ENCODE measurements at places on chromosomes 2 and 18.
A peak's percentile ranks its signal among the peaks of the same experiment; 100 is the strongest.

DNA sequence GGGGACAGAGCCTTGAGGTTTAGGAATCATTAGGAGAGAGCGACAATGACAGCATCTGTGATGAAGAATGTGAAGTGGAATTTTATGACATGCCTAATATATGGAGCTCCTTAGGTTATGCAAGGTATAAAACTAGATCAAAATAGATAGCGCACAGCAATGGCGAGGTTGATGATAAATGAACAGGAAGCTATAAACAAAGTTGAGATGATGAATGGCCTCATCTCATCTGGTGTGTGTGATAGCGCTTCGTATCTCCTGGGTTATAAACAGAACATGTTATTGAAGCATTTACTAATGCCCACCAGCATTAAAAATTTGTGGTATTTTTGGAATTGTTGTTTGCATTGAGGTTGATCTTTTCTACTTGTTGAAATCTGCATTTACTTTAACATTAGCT is 231.5 kb downstream of the LTBP1 start:
- no peak for DNase-seq

DNA sequence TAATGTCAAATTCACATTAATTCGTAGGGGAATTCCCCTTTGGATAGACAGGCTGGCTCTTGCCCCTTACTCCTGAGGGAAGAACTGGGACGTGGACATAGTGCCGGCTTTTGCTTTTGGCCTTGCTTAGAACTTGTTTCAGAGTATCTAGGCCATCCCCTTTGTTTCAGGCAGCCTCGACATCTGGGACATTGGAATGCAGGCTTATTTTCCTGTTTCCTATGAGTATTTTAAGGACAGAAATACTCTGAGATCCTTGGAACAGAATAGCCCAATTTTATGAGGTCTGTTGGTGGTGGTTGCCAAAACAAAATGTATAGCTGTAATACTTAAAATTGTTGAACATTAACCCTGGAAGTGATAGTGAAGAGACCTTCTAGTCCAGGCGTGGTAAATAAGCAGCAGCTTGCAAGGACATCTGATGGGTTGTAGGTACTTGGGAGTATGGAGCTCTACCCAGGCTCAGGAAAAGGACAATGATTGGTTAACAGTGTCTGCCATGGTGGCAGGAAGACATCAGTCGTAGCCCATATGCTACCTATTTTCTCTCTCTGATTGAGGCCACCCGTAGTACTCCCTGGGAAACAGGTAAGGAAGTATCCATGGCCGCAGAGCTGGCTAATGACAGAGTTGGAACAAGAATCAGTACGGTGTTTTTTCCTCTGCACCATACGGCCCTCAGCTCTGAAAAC is 112.4 kb downstream of the CDK15 start:
- DNase-seq, result no peak

- DNase-seq, result no peak
These were observed 71.0 kb downstream of the AQP4 start for GRCh38 chr18:26794230-26795101.

DNA sequence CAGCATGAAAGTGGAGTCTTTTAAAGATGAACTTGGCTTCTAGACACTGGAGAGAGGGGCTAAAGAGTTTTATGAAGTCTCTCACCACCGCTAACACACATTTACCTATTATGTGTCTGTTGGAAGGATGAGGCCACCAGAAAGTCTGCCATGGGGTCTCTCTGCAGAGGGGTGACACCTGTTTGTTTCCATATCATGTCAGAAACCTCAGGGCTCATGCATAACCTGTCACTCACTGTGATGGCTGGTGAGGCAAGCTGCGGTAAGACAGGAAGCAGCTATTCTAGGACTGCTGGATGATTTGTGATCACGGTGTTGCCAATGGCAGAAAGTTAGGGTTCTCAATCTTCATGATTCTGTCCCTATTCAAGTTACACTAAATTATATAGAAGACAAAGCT is 60.8 kb upstream of the DNMT3A start:
- no peak for DNase-seq

GRCh38 chr2:157722580-157723234 is 94.0 kb upstream of the ACVR1C start:
- peak; percentile 18 for DNase-seq

DNA sequence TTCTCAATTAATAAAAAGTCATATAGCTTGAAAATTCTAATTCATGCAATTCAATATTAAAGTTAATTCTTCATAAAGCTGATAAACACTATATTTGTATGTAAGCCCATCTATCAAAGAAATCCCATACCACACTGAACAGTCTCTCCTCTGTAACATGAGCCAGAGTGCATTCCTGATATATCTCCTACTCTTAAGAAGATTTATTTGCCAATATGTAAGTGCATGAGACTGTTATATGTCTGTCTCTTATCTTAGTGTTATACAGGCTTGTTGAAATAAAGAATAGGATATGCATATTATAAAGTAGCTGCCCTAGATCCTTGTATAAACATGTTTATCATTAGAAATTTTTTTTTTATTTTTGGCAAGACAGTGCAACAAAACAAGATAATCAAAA is 40.4 kb upstream of the TTC32 start:
- no peak for DNase-seq

GRCh38 chr2:211033765-211034164 is 477.4 kb downstream of the CPS1 start:
- peak; percentile 38 for DNase-seq

- peak; percentile 83 for DNase-seq
These were observed 14.0 kb downstream of the ANXA4 start for GRCh38 chr2:69755862-69756467.

GRCh38 chr2:144456680-144457079 is 63.2 kb downstream of the ZEB2 start:
- peak; percentile 90 for DNase-seq

DNA sequence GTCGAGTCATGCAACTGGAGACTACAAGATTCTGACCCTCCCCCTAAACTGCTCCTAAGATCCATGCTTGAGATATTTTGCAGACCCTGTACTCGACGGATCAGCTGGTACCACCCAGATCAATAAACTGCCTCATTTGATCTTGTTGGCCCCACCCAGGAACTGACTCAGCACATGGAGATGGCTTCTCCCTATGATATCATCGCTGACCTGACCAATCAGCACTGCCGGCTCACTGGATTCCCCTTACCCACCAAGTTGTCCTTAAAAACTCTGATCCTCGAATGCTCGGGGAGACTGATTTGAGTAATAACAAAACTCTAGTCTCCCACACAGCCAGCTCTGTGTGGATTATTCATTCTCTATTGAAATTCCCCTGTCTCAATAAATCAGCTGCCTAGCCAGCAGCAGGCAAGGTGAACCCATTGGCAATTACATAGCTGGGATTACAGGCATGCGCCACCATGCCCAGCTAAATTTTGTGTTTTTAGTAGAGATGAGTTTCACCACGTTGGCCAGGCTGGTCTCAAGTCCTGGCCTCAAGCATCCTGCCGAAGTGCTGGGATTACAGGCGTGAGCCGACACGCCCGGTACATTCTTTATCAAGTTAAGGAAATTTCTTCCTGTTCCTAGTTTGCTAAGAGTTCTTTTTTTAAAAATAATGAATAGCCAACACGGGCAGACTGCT is 43.6 kb downstream of the VPS54 start:
- DNase-seq, result no peak

DNA sequence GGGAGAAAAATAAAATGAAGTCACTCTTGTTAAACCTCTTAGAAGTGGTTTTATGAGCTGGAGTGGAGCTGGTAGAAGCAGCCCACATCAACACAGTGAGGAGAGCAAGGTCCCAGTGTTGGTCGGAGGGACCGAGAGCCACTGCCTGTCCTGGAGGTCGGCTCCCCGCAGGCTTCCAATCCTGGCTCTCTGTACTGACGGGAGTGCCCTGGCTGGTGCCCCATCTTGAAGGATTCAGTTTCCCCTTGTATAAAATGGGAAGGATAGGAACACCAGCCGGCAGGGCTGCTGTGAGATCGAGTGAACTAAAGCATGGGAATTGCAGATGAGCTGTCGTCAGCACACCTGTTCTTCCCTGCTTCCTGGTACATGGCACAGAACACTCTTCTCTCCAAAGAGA is 104.3 kb upstream of the ID2 start:
- DNase-seq, result no peak

DNA sequence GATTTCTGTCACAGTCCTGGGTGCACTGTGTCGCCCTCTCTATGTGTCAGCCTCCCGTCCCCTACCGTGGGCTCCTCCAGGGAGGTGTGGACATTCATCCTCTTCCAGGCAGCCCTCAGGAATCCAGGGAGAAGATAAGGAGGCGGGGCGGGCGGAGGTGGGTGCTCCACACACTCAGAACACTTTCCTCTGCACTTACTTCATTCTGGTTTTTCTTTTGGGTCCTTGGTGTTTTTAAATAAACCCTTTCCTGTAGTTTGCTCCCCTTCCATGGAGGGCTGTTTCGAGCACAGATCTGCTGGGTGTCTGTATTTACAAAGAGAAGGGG is 183.9 kb downstream of the FAM210A start:
- no peak for DNase-seq

- DNase-seq, result no peak
These were observed 217.4 kb downstream of the KCNE4 start for GRCh38 chr2:223269386-223269785.

DNA sequence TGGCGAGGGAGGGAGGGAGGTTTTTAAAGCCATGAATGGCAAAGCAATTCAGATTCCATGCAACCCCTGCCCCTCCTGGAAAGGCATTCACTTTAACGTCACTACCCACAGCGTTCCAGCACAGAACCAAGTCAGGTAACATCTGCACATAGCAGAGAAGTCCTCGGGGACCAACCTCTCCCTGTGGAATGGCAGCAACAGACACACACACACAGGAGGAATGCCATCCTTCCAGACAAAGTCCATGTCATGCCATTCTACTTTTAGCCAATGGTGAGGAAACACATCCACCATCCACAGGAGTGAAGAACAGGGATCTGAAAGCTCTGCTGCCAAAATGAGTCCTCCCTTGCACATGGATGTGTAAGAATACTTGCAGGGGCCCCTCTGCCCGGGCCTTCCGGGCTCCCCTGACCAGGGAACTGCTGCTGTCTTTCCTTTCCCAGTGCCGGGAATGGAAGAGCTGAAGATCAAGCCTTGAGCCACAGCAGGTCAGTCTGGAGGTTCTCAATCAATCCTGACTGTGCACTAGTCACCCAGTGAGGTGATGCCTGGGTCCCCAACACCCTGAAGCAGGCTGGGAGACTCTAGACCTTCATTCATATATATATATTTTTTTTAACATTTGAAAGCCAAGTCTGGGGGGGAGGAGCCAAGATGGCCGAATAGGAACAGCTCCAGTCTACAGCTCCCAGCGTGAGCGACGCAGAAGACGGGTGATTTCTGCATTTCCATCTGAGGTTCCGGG is 63.7 kb downstream of the UXS1 start:
- no peak for DNase-seq

- DNase-seq, result no peak
These were observed 4.0 kb upstream of the DGUOK start for GRCh38 chr2:73922681-73923080.

- no peak for DNase-seq
These were observed 25.5 kb upstream of the KCNG2 start for GRCh38 chr18:79772108-79772864.

DNA sequence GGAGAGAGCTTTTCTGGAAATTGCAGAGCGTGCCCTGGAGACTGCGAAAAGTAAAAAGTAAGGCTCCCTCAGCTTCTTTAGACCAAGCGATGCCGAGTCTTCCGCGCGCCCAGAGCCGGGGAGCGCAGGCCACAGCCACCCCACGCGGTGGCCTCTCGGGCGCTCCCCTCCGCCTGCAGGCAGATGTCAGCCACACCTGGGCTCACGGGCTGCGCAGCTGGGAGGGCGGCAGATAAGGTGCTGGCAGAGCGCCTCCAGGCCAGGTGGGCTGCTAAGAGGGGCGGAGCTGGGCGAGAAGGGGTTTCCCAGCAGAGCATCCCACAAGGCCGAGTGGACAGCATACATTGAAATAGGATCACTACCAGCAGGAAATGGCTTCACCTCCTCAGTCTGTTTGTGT is 81.7 kb downstream of the ARHGEF4 start:
- no peak for DNase-seq

GRCh38 chr2:129781749-129782632 is 197.5 kb upstream of the RAB6C start:
- no peak for DNase-seq

DNA sequence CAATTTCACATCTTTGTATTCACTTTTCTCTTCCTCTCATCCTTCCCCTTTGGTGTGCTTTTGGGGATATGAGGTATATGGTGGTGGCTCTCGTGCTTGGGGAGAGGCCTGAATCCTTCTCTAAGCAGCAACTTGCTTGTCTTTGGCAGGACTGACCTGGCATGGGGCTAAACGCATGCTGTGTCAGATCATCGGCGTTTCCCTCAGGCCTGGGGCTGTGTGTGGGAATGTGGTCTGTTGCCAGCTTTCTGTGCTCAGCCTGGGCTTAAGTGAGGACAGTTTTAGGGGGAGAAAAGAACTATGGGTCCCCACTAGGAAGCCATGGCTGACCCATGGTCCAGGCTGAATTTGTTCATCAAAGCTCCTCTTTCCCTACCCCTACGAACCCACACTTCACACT is 60.7 kb downstream of the TET3 start:
- DNase-seq, result peak; percentile 61

GRCh38 chr2:26577442-26578112 is 63.6 kb downstream of the CIB4 start:
- peak; percentile 66 for DNase-seq

- no peak for DNase-seq
These were observed 87.2 kb downstream of the SLC5A7 start for GRCh38 chr2:108073415-108074072.

GRCh38 chr2:55229221-55229620 is 2.9 kb downstream of the CLHC1 start:
- DNase-seq, result no peak

DNA sequence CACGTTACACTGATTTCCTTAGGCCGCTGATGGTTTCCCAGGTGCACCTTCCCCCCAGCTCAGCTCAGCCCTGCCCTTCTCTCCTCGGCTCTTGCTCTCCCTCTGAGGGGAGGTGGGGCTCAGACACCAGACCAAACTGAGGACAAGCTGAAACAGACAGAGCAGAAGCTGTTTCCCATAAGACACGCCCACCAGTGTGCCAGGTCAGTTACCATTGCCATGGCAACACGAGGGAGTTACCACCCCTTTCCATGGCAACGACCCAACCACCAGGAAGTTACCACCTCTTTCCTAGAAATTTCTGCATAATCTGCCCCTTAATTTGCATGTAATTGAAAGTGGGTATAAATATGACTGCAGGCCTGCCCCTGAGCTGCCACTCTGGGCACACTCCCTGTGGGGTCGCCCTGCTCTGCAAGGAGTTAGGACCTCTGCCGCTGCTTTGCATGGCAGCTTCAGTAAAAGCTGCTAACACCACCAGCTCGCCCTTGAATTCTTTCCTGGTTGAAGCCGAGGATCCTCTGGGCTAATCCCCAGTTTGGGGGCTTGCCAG is 120.9 kb upstream of the SMIM21 start:
- DNase-seq, result no peak

GRCh38 chr2:218393750-218394290 is 5.8 kb upstream of the CTDSP1 start:
- DNase-seq, result no peak

GRCh38 chr2:232008907-232009638 is 47.6 kb downstream of the DIS3L2 start:
- DNase-seq, result no peak

DNA sequence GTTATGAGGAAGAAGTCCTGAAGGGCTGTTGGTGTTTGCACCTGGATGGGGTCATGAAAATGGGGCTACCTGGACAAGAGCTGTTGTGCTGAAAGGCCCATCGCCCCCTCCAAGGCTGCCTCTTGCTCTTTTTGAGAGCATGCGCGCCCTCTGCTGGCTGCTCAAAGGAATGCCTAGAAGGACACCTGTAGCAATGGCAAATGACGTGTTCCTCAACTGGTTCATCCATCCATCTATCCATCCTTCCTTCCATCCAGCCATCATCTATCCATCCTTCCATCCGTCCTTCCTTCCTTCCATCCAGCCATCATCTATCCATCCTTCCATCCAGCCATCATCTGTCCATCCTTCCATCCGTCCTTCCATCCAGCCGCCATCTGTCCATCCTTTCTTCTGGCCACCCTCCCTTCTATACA is 17.2 kb upstream of the RPL31 start:
- peak; percentile 77 for DNase-seq

Data from fibroblast of the aortic adventitia (primary cell).